ENCODE measurements at places on chromosomes 12 and 14. TPM values are rescaled to one million over a fixed set of nuclear protein-coding genes. Genes with fewer than 3 reads are reported as not detected.

Gene SIX1
- polyA plus RNA-seq = 15.8 TPM

Gene ENO2
- polyA plus RNA-seq = 640 TPM

Gene HELB
- polyA plus RNA-seq = 4.0 TPM

Gene ERBB3
- polyA plus RNA-seq = 70.1 TPM

Gene PARP11
- 10.1 TPM for polyA plus RNA-seq

Gene KCNC2
- polyA plus RNA-seq = 16.0 TPM

Gene OAS1
- polyA plus RNA-seq = 6.1 TPM

Gene KLRK1
- polyA plus RNA-seq = 2.1 TPM

Gene B4GALNT1
- polyA plus RNA-seq = 45.7 TPM

Gene FGD4
- polyA plus RNA-seq = 19.8 TPM

Gene PDE3A
- 11.9 TPM for polyA plus RNA-seq

Gene MUCL1
- polyA plus RNA-seq = not detected

Gene FLVCR2
- 9.3 TPM for polyA plus RNA-seq

Gene EML1
- polyA plus RNA-seq = 31.7 TPM

Gene CCDC60
- polyA plus RNA-seq = 0.92 TPM

Gene TSHR
- 3.3 TPM for polyA plus RNA-seq

Gene FOXM1
- polyA plus RNA-seq = 28.8 TPM
